ENCODE measurements at places on chromosomes 5 and 9.
A peak's percentile ranks its signal among the peaks of the same experiment; 100 is the strongest.

GRCh38 chr9:107545036-107545435 is 55.5 kb upstream of the KLF4 start:
- no peak for DNase-seq

DNA sequence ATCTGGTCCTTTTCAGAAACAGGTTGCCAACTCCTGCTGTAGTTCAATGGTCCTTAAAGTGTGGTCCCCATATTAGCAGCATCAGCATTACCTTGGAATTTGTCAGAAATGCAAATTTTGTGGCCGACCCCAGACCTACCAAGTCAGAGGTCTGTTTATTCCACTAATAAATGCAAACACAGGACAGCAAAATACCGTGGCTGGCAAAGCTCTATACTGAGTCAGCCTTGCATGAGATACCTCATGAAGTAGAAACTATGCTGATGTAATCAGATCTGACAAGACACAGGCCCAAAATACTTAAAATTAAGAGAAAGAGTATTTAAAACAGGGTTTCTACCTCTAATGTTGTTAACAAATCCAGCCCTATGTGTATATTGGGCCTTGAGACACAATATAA is 3.0 kb downstream of the GOLM1 start:
- DNase-seq, result no peak

- no peak for DNase-seq
Observed at GRCh38 chr5:112329419-112330090, 89.5 kb downstream of the EPB41L4A start.

DNA sequence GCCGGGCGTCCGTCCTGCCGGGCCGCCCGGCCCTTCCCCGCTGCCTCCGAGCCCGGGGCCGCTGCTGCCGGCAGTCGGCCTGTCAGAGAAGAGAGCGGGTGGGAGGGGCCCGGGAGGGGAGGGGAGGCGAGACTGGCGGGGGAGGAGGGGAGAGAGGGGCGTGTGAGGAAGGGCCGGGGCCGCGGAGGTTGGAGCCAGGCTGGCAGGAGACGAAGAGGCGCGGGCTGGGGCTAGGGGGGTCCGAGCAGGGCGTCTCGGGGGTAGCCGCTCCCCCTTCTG is 570 bp downstream of the CREBRF start:
- DNase-seq, result no peak

- no peak for DNase-seq
Observed at GRCh38 chr9:81473206-81473605, 216.1 kb downstream of the TLE1 start.

- no peak for DNase-seq
Observed at GRCh38 chr9:118318770-118319431, 614.7 kb downstream of the TLR4 start.

- DNase-seq, result peak; percentile 17
Observed at GRCh38 chr5:143002459-143003327, 232.5 kb downstream of the ARHGAP26 start.

GRCh38 chr9:34579808-34580163 is 9.7 kb downstream of the CNTFR start:
- DNase-seq, result no peak

GRCh38 chr5:58444805-58445204 is 15.1 kb downstream of the PLK2 start:
- no peak for DNase-seq

- DNase-seq, result no peak
Observed at GRCh38 chr5:36392186-36392585, 90.5 kb upstream of the RANBP3L start.

DNA sequence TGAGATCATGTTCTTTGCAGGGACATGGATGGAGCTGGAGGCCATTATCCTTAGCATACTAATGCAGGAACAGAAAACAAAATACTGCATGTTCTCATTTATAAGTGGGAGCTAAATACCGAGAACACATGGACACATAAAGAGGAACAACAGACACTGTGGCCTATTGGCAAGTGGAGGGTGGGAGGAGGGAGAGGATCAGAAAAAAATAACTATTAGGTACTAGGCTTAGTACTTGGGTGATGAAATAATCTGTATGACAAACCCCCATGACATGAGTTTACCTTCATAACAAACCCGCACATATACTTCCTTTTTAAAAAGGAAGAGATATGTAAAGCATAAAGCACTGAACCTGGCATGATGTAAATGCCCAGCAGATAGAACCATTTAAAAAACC is 99.0 kb downstream of the MEGF10 start:
- DNase-seq, result no peak

GRCh38 chr5:156124708-156125107 is 202.3 kb upstream of the SGCD start:
- DNase-seq, result no peak

DNA sequence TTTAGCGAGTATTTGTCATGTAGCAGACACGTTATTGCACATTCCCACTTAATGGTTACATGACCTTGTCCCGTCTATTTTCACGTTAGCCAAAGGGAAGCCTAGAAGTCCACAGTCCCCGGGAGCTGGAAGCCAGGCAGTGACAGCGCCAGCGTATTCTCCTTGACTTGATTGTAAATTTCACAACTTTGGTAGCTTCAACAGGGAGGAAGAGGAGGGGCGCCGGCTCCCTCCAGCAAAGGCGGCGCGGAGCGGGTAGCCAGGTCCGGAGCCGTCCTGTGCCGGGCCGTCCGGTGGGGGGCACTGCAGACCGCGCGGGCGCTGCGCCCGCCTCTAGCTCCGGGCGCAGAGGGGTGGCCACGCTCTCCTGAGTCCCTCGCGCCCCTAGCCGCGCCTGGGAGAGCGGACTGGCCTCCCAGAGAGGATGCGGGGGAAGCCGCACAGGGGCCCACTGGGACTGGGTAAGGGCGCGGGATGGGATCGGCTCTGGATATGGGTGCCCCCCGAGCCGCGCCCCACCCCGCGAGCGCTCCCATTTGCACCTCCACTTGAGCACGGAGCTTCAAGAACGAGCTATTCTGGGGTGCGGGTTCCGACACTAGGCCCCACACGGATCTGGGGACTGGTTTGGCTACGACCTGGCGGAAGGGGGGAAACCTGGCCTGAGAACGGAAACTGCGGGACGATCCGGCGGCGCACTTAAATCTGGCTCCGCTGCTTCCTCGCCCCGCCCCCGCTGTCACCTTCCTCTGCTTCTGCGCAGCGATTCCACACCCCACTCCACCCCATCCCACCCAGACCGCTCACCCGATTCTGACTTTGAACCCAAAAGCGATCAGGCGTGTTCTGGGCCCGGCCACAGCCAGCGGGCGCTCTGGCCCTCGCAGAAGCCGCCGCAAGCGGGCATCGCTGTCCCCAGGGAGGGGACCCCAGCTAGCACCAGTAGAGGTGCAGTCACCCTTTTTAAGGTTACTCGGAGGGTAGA is 23.8 kb downstream of the KLF4 start:
- no peak for DNase-seq

GRCh38 chr5:17241635-17242034 is 24.2 kb downstream of the BASP1 start:
- no peak for DNase-seq

DNA sequence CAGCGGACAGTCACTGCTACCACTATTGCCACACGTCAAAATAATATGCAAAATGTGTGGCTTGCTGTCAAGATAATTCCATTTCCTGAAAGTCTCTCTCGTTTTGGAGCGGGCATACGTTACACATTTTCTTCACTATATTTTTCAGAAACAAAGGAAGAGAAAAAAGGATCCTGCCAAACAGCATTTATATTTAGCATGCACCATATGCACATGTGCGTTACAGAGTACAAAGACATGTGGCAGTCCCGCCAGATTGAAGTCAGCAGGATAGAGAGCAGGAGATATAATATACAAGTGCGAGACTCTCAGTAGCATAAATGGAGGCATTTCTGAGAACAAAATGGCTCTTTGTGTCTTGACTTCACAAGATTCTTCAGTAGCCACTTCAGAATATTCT is 221.6 kb upstream of the KIF2A start:
- DNase-seq, result no peak

DNA sequence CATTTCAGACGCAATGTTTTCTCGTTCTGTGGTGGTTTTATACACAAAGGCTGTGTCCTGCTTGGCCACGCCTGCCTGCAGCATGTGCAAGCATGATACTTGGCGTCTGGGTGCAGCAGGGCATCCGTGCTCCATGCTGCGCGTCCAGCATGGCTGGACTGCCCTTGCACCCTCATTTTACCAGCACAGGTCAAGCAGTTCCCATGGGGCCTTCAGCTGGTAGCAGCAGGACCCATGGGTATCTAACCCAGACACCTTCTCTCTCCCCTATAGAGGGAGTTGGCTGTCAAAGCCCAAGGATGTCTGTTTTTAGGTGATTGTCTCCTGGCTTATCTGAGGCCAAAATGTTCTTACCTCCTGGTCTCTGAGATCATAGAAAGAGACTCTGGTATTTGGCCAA is 158.3 kb upstream of the PITX1 start:
- DNase-seq, result no peak

- DNase-seq, result no peak
Observed at GRCh38 chr9:37449862-37450632, 15.2 kb downstream of the ZBTB5 start.

DNA sequence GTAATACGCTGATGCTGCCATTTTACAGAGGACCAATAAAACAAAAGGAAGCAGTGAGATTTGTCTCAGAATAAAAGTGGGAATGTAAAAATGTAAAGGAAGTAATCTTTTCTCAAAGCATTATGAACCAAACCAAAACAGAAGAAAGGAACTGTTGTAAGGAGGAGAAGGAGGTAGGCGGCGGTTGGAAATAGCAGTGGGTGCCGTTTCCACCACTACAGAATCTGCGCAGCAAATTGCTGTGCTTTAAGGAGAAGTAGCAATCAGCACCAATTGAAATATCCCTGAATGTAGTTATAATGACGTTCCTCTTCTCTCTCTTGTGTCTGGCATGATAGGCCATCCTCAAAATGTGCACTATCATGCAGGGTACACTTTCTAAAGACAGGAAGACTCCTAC is 455.1 kb upstream of the TLE4 start:
- DNase-seq, result no peak

DNA sequence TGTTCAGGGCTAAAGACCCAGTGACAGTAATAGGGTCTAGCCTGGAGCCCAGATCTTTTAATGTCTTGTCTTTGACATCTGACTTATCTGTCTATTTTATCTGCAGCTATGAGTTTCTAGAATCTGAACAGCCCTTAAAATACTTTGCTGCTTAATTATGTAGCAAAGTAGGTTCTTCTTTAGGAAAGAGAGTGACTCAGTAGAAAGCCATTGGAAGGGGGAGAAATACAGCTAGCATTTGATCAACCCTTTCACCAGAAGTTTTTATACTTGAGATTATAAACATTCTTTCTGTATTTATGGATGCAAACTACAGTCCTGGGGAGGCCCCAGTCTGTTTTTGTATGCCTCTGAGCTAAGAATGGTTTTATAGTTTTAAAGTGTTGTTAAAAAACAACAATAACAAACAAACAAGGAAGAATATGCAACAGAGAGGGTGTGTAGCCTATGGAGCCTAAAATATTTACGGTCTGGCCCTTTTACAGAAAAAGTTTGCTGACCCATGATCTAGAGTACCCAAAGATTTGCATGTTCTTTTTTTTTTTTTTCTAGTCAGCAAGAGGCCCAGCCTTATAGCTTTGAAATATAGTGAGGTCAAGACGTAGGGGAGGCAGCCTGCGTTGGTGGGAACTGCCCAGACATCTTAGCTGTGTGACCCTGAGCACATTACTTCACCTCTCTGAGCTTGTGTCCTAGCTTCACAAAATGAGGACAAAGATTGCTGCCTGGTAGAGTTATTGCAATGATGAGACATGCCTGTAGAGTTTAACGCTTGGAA is 9.7 kb downstream of the GSN start:
- DNase-seq, result no peak

- DNase-seq, result no peak
Observed at GRCh38 chr5:164306662-164307061, 801.2 kb downstream of the MAT2B start.

DNA sequence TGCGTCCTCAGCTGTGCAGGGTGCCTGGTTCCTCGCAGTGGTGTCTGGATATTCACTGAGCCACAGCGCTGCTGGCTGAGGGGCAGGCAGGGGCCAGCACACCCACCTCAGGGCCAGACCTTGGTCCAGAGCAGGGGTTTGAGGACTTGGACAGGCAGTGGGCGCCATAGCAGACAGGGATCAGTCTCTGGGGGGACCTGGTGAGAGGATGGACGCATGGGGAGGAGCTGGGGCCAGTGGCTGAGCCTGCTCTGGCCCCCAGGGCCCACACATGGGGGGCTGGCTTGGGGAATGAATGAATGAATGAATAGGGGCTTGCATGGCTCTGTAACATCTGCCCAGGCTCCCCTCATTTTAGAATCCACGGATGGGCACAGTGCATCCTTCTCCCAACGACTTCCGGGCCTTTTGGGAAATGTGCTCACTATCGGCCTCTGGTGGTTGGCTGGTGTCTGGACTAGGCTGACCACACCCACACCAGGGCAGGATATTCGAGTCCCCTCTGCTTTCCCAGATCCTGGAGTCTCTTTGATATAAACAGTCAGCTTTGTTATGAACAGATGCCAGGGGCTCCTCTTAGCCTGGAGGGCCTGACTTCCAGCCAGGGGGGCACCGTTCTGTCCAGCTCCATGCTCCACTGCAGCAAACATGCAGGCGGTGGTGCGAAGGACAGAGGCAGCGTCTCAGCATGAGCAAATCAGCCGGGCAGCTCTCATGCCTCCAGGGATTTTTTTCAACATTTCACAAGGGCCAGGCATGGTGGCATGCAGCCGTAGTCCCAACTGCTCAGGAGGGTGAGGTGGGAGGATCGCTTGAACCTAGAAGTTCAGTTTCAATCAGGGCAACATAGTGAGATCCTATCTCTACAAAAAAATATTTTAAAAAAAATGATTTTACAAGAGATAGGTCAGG is 62.6 kb downstream of the NEK6 start:
- DNase-seq, result no peak

DNA sequence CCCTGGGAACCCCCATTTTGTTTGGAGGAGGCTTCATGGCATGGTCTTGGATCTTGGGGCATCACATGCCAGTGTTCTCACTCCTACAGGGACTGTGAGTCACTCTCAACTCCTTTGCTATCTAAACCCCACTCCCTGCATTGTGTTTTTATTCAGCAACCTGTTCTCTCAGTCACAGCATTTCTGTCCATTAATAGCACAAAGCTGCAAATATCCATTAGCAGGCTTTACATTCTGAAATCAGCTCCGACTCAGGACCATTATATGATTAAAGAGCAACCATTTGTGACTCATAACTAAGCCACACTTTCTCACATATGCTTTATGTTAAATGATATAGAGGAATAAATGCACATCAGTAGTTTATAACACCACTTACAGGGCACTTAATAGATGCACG is 462.1 kb upstream of the BRINP1 start:
- no peak for DNase-seq

DNA sequence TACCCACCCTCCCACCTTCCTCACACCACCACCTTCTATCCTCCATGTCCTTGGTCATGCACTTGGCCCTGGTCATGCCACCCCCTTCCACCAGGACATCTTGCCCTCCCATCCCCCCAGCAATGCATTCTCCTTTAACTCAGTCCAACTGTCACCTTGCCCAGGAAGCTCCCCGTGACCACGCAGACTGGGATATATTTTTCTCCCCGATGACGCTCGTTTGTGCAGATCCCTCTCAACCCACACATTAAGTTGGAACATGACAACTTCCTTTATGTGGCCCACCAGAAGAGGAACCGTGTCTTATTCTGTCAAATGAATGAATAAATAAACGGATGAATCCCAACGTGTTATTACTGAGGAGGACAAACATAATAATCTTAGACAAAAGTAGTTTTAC is 82.8 kb upstream of the TAS2R1 start:
- no peak for DNase-seq
